NCI-H2171 (cell line): ENCODE measurements at places on chromosomes 11 and 22.

GRCh38 chr11:130409594-130410388 lies 18.6 kb downstream of the ADAMTS8 start:
- no peak for DNase-seq

- no peak for DNase-seq
These were observed 63.2 kb upstream of the BIRC3 start for GRCh38 chr11:102254047-102254446.

DNA sequence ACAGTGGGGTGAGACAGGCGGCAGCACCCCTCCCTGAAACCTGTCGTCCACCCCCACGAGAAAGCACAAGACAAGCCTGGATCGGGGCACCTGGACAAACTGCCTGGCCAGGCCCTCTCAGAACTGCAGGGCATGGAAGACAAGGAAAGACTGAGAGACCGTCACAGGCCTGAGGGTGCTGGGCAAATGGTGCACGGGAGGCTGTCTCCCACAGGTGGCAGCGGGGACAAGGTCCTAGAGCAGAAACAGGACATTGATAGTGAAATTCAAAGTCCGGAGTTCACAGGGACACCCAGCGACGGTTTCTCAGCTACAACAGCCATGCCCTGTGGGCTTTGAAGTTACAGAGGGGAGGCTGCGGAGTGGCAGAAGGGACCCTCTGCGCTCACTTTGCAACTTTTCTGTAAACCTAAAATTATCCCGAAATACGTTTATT lies 20.6 kb downstream of the DRD4 start:
- DNase-seq, result no peak

DNA sequence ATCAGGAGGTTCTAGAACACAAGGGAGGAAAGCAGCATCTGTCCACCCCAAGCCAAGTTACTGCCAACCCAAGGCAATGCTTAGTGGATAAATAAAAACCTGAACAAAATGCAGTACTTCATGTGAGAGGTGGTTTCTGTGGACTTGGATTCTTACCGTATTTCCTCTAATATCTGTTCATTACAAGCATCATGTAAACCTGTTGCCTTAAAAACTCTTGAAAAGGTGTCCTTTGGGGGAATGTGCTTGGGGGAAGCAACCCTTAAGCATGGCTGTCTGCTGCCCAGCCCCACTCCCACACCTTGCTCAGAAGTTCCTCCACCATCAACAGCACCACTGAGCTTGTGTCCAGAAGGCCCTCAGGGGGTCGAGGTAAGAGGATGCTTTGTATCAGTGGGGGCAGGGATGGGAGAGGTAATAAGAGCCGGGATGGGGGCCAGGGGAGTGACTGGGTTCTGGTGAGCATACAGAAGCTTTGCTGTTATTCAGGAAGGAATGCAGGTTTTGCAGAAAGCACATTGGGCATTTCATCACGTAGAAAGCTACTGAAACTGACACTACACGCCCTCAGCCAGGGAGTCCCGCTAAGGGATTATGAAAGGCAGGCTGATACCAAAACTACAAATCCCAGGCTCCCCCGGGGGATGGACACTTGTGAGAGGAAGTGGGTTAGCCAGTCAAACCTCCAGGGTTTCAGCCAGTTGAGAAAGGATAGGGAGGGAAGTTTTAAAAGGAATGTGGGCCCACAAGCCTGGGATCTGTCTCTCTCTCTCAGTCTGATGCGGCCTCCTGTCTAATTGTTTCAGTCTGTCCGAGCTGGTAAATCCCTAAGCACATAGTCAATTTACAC lies 52.0 kb downstream of the KCNJ1 start:
- DNase-seq, result no peak

GRCh38 chr11:124867700-124868099 lies 2.5 kb downstream of the ROBO3 start:
- no peak for DNase-seq

DNA sequence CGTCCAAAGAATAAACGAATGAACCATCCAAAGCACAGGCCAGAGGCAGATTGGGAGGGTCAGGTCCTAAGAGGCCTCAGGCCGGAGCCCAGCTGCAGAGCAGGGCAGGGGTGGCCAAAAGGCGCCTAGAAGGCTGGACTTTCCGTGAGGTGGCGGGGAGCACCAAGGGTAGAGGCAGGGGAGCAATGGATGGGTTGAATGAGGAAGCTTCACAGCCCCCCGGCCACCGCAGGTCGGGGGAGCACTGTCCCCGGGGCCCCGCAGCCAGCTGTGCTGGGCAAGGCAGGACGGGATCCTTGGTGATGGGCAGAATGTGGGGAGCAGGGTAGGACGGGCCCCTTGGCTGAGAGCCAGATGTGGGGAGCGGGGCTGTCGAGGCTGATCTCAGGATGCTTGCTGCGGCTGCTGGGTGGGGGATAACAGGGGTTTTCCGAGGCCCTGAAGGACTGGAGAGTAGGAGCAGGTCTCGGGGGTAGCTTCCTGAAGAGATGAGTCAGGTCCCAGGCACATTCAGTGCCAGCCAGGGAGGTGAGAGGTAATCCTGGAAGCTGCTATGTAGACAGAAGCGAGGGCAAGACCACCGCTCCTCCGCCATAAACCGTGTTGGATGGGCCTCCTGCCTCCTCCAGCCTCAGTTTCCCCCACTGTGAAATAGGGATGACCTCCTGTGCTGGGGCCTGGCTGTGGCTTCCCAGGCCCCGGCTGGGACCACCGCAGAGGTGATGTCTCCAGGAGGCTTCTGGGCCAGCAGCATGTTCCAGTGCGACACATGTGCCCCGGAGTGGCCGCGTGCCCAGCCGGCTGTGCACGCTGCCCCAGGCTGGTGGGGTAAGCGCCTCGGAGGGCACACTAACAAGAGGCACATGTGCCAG lies 34.6 kb upstream of the KCNQ1OT1 start:
- no peak for DNase-seq

DNA sequence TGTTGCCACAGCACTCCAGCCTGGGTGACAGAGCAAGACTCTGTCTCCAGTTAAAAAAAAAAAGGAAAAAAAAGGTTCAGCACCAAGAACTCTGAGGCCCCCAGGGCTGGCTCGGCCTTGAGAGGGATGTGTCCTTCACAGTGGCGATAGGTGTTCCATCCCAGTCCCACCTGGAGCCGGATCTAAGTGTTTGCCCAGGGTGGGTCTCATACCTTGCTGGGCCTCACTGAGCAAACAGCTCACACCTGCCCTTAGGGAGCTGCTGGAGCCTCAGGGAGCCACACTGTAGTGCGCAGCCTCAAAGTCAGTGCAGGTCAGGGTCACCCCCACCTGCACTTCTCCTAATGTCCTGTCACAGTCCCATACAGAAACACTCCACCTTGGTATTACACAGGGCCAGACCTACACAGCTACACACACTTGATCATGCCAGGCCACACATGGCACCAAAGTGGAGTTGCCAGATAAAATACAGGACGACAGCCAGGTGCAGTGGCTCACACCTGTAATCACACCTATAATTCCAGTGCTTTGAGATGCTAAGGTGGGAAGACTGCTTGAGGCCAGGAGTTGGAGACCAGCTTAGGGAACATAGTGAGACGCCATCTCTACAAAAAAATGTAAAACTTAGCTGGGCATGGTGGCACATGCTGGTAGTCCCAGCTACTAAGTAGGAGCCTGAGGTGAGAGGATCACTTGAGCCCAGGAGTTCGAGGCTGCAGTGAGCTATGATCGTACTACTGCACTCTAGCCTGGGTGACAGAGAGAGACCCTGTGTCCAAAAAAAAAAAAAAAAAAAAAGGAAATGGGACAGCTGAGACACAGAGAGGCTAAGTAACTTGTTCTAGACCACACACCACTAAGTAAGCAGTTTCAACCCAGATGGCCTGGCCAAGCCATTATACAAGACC lies 7.3 kb downstream of the STARD10 start:
- no peak for DNase-seq

DNA sequence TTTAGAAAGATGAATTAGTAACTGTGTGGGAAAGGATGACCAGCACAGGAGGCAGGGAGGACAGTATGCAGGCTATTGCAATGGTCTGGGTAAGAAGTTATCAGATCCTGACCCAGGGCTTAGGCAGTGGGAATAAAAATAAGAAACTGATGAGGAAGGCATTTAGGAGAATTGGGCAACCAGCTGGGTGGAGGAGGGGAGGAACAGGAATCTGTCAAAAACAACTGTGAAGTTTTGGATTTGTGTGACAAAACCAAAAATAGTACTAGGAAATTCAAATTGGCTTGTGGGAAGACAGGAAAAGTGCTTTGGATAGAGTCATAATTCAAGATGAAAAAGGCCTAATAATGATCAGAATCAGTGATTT lies 27.9 kb downstream of the MMP13 start:
- no peak for DNase-seq

GRCh38 chr11:62881579-62882430 lies 1.1 kb downstream of the SLC3A2 start:
- no peak for DNase-seq

- DNase-seq, result no peak
These were observed 512.8 kb downstream of the INSC start for GRCh38 chr11:15627560-15627959.

- DNase-seq, result no peak
These were observed 21.5 kb downstream of the CASP4 start for GRCh38 chr11:104946907-104947306.

DNA sequence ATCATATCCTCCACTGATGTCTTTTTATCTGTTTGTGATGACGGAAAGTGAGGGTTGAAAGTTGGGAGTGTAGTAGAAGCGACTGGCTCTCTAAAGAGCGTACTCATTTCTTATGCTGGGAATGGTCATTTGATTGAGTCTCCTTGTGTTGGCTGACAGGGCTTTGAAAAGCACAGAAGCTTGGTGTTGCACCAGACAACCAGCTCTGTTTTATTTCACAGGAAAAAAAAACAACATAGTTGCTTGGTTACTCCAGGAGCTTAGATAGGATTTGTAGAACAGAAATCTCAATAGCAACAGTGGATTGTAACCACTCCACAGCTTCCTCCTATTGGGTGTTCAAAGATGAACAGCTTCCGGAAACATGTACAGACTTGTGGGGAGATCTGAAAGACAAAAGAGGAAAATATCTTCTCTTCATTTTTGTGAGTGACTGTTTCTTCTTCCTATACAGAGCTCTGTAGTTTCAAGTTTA lies 2.7 kb downstream of the RBM14 start:
- DNase-seq, result no peak

DNA sequence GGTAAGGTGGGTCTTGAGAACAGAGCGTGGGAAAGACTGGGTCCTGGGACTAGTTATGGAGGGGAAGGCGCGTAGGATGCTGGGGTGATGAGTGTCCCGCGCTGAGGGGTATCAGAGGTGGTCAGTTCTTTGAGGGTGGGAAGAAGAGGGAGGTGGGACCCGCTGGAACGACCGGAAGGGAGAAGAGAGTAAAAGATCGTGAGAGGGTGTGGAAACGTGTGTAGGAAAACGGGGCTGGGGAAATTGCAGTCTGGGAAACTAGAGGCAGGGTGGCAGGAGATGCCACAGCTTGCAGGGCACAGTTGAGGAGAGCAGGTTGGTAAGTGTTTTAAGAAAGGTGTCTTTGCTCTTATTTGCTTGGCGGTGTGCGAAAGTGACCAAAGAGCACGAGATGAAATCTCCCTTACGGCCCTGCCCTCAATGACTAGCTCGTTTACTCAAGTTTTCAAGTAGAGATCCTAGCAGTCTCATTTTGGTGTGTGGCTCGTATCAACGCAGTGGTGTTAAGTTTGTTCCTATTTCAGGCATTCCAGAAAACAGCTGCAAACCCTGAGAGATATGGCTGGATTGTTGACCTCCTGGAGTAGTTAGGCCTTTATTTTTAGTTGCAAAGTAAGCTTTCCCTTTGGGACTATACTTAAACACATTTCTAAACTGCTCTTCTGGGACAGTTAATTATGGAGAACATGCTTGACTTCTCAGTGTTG lies 615 bp downstream of the STT3A start:
- no peak for DNase-seq

DNA sequence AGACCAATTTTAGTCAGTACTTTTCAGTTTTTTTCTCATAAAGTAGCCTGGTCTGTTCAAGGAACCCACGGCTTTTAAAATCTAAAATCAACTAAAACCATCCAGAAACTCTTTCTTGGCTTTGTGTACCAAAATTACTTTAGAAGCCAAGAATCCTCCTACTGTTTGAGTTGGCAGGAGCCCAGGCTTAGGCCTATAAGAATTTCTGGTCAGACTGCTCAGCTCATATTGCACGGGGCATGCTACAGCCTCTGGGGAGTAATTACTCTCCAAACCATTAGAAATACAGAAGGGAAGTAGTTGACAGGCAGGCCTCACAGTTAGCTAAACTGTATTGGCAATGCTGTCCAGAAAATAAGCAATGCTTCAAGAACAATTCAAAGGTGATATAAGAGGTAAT lies 1862.9 kb upstream of the RAG2 start:
- DNase-seq, result no peak
